OCI-LY7 (cell line): ENCODE measurements at places on chromosomes 16 and 17. TPM values are rescaled to one million over a fixed set of nuclear protein-coding genes. Genes with fewer than 3 reads are reported as not detected.

The POLR2C gene
- 51.3 and 52.3 TPM in 2 replicates for total RNA-seq

The GCGR gene
- not detected in 2 replicates for total RNA-seq

The NPW gene
- total RNA-seq: 1.3 and 3.7 TPM in 2 replicates

The TBC1D3G gene
- not detected in 2 replicates for total RNA-seq

The SCNN1B gene
- total RNA-seq: 0.23 and 0.52 TPM in 2 replicates

The MRPS23 gene
- 57.3 and 73.5 TPM in 2 replicates for total RNA-seq

DNA sequence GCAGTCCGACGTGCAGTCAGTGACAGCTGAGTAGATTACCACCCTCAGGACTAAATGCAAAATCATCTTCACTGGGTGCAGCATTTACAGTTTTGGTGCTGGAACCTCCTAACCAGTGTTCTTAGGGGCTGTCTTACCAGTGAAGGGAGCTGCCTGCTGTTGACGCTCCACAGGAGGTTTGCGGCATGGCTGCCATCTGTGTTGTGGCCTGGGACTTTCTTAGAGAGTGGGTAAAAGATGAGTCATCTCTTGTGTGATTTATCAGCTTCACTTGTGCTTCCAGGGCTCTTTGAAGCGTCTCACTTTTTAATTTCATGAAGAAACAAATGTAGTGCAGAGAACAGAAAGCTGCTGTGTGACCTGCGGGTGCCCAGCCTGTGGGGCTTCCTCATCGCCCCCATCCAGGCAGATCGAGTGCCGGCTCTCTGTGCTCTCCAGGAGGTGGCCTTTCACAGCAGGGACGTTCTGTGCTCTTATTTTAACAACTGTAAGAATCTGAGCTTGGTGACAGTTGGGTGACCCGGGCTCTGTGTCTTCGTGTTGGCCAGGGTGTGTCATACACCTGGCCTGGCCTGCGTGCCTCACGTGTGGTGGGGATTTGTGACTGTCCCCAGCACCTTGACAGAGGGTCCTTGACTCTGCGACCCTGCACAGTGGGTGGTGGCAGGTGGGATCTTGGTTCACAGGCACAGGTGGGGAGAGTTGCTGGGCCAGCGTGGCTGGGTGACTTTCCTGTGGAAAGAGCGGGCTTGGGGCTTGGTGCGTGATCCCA is 24.3 kb upstream of the ZNF750 start:
- DNase-seq: peak; percentile 75

DNA sequence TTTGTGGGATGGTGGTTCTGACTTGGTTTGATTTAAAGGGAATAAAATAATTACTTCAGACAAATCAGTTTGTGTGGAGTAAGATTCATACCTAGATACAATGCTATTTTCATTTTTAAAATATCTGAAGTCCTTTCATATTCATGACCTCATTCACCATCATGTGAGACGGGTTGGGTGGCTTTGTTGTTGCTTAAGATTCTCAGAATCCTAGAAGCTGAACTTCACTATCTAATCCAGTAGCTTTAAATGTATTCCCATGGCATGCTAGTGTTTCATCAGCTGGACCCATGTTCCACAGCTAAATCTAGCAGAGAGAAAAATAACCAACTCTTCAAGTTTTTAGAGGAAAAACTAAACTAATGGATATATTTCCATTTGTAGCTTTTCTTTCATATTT is 2.7 kb upstream of the AMFR start:
- DNase-seq: no peak

- DNase-seq: no peak
Observed at GRCh38 chr17:3910420-3911270, 5.6 kb downstream of the P2RX1 start.

DNA sequence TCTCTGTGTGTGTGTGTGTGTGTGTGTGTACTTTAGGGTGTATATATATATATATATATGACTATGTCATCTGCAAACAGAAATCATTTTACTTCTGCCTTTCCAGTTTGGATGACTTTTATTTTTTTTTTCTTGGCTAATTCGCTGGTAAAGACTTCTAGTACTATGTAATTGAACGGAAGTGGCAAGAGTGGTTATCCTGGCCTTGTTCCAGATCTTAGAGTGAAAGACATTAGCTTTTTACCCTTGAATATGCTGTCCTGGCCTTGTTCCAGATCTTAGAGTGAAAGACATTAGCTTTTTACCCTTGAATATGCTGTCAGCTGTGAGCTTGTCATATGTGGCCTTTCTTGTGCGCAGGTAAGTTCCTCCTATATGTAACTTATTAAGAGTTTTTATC is 72.7 kb upstream of the MYOCD start:
- DNase-seq: no peak

DNA sequence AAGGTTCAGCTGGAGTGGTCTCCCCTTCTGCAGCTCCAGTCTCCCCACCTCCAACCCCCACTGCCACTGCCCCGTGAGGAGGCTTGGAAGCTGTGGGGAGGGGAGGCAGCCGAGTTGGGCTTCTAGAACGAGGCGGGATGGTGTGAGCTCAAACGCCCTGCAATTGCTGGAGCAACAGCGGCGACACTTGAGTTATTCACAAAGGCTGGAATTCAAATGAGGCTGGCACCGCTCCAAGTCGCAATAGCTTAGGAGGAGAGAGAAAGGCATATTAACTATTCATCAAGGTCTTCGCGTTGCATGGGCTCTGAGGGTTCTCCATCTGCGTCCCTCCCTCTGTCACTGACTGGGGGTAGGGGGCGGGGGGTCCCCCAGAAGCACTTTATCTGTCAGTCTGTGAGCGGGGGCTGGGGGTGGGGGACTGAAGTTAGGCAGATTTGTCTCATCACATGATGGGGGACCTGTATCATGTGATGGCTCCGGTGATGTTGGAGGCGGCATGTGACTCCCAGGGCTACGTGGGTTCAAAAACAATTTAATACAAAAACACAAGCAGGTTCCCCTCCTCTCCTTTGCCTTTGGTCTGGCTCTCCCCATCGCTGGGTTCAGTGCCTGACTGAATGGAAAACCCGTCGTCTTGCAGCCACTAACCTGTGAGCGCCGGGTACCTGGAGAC is 70.5 kb downstream of the RBBP6 start:
- no peak for DNase-seq

DNA sequence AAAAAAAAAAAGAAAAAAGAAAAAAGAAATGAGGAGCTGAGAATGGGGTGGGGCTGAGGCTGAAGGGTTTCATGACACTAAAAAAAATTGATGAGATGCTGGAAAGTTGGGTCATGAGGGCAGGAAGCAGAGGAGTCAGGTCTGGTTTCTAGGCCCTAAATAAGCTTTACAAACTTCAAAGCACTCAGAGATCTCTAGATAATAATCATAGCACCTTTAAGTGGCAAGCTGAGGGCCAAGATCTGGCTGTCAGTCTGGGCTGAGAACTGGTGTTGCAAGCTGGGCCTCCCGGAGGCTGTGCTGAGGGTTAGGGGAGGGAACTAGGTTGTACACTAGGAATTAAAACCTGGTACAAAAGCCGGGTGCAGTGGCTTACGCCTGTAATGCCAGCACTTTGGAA is 6.4 kb downstream of the ZNF764 start:
- no peak for DNase-seq

DNA sequence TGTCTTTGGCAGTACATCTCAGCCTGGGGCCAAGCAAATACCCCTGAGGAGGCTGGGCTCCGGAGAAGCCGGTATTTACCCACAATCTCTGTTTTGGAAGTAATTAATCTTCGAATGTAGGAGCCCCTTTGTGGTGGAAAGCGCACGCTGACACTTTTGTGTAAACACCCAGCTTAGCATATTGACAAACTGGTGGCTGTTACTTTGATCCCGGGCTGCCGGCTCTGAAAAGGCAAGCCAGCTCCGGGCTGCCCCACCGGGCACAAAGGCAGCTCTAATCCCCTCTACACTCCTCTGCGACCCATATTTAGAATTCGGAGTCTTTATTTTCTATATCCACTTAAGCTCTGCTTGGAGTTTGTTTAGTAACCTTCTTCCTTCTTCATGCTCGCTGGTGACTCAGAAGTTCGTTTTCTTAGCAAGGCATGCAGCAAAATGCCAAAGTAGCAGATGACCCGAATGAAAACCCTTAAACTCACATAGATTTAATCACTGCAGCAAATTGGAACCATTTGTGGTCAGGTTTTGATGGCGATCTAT is 144.0 kb upstream of the IRX3 start:
- DNase-seq: no peak

DNA sequence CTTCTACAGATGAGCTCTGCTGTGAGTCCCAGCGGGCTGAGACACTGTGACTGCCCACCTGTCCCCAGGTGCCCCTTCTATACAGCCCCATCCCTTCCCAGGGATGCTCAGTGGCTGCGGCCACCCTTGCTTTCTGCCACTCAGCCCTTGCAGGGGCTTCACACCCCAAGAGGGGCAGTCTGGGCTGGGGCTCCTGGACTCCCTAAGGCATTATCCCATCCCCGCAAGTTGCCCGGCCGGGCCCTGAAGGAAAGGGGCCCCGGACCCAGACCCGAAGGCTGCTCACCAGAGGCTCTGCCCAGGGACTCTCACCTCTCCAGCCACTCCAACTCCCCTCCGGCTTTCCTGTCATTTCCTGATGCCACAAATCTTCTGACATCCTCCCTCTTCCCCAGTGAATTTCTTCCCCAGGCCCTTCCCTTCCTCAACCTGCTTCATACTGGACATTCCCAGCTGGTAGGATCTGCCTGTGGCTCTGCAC is 88.5 kb upstream of the TOB1 start:
- DNase-seq: no peak

DNA sequence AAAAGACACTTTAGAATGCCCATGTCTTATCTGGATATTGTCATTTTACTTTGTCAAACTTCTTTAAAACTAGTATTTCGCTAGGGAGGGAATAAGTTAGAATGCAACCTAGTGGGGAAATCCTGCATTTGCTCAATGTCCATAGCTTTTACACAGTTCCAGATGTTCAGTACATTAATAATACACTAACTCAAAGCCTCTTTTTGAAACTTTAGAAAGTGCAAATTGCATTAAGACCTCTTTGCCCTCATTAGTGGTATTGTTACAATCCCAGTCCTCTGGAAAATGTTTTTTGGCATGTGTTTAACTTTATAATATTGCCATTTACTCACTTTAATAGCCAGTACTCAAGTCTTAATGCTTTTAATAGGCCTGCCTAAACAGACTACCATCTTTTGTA is 106.8 kb downstream of the BRIP1 start:
- DNase-seq: no peak
